Stimulated activated CD8-positive, alpha-beta memory T cell treated with anti-CD3 and anti-CD28 coated beads, Interleukin-2, amount 100 ng/mL, for 1 hour (primary cell): ENCODE measurements at places on chromosomes 1 and 21.

DNA sequence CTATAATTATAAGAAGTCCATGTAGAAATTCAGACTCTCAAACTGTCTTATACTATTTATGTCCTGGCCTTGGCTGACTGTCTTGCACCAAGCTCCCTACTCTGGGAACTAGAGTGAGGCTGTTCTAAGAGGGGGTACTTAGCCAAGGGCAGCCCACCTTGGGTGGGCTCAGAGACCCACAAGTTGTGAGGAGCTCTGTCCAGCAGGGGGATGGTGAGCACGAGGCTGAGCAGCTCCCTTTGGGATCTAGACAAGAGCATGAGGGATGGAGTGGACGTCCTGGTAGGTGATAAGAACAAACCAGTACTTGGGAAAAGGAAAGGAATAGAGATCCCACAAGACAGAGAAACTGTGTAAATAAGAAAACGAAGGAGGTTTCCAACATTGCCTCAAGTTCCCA is 127.1 kb upstream of the SLC44A3 start:
- DNase-seq: no peak

- no peak for DNase-seq
Observed at GRCh38 chr1:175354080-175354479, 161.5 kb upstream of the KIAA0040 start.

- DNase-seq: no peak
Observed at GRCh38 chr1:152965853-152966252, 4.6 kb upstream of the SPRR4 start.

DNA sequence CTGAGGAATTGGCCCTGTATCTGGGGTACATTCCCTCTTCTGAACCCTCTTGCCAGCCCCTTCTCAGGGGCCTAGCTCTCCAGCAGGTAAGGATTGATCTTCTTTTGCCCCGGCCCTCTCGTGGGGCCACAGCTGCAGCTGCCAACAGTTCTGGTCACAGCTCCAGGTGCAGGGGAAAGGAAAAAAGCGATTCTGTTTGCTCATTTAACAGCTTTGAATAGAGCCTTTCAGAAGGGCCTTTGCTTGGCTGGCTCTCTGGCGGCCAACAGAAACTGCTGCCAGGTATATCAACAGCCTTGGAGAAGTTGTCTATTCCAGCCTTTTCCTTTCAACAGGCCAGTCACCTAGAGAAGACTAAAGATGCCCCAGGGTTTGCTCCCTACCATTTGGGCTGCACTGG is 16.1 kb upstream of the FMOD start:
- no peak for DNase-seq

GRCh38 chr1:26127235-26128163 is 15.9 kb downstream of the PDIK1L start:
- DNase-seq: no peak

- DNase-seq: peak; percentile 18
Observed at GRCh38 chr1:160834945-160835565, 27.6 kb downstream of the CD244 start.

GRCh38 chr1:6300342-6301048 is 39.6 kb upstream of the GPR153 start:
- DNase-seq: no peak

DNA sequence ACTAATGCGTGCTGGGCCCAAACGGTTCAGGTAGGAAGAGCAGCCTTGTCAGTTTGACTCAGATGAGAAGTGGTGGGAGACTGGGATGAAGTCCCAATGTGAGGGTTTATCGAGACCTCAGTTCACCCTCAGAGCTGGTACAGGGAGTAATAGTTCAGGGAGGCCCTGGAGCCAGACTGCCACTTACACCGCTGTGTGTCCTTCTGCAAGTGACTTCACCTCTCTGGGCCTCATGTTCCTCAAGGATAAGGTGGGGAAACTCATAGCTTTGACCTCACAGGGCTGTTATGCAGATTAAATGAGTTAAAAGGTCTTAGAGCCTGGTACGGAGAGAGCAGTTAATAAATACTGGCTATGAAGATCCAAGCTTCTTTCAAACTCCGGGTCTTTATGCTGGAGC is 219.9 kb downstream of the TRABD2B start:
- DNase-seq: no peak

DNA sequence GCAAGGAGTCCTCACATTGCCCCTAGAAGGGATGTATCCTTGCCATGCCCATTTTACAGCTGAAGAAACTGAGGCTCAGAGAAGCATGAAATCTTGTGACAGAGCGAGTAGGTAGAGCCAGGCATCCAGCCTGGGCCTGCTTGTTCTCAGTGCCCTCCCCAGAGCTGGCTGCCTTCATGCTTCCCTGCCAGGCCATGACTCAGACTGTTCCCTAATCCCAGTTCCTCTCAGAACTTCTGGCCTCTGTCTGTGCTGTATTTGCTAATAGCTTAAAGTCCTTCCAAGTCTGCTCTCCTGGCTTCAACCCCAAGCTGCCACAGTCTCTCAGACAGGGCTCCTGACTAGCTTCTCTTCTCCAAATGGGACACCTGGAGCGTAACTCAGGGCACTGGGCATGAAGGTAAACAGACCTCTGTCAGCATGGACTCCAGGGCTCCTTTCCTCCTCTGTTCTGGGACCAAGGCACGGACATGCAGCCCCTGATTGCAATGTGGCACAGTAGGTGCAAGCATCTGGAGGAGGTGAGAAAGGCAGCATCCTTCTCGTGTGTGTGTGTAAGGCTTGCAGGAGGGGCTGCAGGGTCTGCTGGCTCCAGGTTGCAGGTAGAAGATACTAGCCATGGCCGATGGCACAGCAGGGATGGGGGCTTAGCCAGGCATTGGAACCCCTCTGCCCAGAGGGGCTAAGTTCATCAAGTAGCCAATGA is 122.7 kb downstream of the HMGB4 start:
- no peak for DNase-seq

GRCh38 chr1:235649368-235650163 is at the start of gene GNG4:
Gene GNG4, minus strand, starts transcription at chr1:235649784. Its CDS starts 65,946 bp downstream, at chr1:235583838.
- no peak for DNase-seq

DNA sequence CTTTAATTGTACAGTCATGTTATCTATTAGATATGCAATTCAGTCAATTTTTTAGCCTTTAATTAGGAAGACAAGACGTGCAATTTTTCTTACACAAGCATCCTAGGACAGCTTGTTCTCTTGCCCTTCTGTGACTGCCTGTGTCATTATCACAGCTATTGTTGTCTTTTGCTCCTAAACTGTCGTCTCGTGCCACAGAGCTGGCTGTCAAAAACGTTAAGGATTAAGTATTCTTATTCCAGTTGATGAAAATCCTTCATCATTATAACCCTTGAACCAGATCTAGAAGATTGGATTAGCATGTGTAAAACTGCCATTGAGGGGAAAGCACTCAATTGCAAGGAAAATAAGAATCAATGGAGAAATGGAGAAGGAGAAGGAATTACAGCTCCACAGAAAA is 43.8 kb upstream of the AIM2 start:
- DNase-seq: no peak

DNA sequence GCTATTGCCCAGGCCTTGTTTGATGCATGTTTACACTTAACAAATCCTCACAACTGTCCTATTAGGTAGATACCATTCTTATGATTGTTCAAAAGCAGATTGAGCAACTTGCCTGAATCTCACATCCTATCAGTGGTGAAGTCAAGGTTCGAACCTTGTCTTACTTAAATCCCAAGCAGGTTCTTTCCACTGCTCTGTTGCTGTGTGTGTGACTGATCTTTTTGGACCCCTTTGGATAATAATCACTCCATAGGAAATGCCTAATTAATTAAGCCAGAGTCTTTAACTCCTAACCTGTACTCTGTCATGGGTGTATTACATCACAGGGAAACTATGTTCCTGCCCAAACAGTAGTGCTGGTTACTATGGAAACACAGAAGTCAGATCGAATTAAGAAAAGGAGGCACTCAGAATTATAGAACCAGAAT is 84.2 kb downstream of the SPATA46 start:
- no peak for DNase-seq

DNA sequence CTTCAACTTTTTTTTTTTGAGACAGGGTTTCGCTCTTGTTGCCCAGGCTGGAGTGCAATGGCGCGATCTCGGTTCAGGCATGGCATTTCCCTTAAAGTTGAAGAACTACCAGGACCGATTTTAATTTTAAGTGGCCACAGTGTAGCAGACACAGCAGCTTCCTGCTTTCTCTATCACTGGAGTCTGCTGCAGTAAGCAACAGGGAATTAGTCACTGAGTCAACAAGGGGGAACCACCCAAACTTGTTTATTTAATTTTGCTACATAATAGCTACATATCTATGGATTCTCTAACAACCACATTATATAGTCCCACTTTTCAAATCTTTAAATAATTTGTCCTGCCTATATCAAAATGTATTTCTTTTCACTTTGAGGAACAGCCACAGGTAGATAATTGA is 12.5 kb upstream of the TNNI3K start:
- DNase-seq: no peak

- no peak for DNase-seq
Observed at GRCh38 chr1:218451415-218451814, 106.3 kb downstream of the TGFB2 start.

- no peak for DNase-seq
Observed at GRCh38 chr1:161018631-161018930, 2.4 kb downstream of the F11R start.

DNA sequence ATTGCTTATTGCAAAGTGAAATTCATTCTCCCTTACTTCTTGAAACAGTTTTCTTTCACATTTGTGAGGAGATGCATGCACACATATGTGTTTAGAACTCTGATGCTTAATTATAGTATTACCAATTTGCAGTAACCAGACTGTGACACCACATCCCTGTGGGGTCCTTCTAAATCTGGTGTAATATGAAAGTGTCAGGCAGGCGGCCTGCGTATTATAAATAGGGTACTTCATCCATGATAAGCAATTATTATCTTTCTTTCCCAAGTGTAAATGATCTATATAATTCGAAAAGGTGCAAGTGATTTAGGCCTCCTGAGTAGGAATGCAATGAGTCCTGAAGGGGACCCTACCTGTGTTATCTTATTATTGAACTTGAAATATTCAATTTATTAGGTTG is 876 bp downstream of the EFCAB7 start:
- DNase-seq: no peak

- DNase-seq: no peak
Observed at GRCh38 chr21:40760821-40761220, 86.1 kb downstream of the DSCAM start.

GRCh38 chr1:21696931-21697330 is 27.8 kb upstream of the RAP1GAP start:
- no peak for DNase-seq

DNA sequence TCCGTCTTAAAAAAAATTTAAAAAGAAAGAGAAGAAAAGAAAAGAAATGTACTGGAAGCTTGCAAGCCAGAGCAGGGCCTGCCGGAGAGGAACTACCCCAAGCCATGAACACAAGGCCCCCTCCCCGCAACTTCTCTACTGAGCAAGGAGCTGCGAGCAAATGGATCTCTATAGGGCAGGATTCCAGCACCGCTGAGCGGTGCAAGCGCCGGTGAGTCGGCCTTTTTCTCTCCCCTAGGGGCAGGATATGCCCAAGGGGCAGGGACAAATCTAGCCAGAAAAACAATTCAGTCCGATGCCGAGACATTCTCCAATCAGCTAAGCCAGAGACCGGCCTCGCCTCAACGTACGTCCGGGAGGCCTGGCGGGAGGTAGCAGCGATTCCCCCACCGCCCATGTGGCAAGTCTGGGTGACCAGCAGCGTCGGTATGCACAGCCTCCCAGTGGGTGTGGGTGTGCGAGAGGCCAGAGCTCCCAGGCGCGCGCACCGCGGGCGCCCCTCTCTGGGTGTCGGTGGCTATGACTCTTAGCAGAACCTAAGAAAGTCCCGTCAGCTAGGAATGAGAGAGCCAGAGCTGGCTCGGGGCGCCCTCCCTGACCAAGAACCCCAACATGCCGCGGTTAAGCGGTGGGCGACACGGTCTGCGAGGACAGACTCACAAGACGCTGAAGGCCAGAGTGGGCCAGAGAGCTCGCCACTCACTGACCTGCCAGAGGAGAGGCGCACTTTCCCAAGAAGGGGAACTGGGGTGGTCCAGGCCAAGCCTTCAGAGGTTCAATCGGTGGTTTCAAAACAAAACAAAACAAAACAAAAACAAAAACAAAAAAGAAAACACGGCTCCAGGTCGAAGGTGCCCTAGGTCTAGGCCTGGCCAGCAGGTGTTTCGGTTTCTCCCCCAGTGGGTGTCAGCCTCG is 1.9 kb downstream of the CSMD2 start:
- DNase-seq: no peak

DNA sequence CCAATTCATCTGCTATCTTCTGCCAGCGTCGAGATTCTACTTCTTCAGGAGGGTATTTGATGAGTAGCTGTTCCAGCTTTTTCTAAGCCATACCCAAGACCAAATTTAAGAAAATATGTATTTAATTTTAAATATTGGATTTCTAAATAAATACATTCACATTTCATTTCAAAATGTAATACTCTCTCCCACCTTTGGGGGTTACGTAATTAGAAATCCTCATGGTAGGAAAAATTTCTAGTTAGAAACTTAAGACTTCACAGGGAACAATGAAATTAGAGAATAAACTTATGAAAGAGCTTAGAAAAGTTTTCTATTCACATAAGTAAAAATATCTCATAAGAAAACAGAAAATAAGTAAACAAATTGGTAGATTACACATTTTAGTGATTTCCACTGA is 102.9 kb downstream of the ZZZ3 start:
- DNase-seq: no peak

DNA sequence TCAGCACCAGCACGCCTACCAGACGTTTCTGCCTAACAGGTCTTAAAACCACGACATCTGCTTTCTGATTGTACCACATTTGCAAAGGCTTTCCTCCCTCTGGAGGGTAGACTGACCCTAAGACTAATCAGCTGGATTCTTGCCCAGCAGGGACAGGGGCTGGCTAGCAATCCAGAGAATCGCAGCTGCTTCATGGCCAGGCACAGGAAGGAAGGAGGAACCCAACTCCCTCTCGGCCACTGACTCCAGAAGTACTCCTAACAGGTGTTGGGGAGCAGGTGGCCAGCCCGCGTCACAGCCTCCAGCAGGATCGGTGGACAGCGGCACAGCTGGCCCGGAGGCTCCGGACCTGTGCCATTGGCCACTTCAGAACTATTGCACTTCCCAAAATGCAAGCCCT is 180.8 kb downstream of the NPHP4 start:
- no peak for DNase-seq

GRCh38 chr1:79460773-79461436 is 454.4 kb upstream of the ADGRL4 start:
- DNase-seq: no peak

GRCh38 chr1:153760440-153760839 is 14.8 kb upstream of the SLC27A3 start:
- DNase-seq: no peak

DNA sequence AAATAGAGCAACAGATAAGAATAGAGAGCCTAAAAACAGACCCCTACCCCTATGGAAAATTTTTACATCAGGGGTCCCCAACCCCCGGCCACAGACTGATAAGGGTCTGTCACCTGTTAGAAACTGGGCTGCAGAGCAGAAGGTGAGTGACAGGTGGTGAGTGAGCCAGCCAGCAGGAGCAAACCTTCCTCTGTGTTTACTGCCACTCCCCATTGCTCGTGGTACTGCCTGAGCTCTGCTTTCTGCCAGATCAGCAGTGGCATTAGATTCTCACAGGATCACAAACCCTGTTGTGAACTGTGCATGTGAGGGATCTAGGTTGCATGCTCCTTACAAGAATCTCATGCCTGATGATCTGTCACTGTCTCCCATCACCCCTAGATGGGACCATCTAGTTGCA is 174.1 kb downstream of the FOXD2 start:
- no peak for DNase-seq
